DMS79 (cell line): ENCODE measurements at places on chromosomes 16 and 17.

GRCh38 chr17:81173052-81173761 is 7.2 kb upstream of the AATK start:
- DNase-seq, result no peak

DNA sequence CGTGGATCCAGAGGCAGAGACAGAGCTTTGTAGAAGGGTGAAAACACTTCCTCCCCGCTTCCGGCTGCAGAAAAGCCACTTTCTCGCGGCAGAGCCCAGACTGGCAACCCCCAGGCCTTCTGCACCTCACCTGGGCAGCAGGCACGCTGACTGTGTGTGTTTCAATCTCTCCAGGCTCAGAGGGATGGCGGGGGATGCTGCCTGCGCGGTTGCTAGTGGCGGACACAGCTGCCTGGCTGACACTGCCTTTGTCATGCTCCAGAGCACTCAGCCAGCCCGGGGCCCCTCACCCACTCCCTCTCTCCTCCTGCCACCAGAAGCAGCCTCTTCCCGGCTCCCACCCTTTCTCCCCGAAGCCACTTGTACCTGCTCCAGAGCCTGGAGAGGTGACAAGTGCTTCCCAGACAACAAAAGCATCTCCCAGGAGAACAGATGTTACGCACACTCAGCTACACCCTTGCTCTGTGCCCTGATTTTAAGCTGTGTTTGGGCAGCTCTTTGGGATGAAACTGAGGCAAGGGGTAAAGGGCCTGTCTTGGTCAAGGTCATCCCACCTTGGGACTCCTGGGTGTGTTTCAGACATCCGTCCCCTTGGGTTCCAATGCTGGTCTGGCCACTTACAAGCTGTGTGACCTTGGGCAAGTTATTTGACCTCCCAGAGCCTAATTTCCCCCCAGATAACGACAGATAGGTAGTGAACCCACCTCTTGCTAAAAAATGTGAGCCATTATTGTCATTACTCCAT is 9.2 kb upstream of the GLIS2 start:
- DNase-seq, result peak; percentile 66

GRCh38 chr17:36863131-36863530 is 74.1 kb upstream of the LHX1 start:
- DNase-seq, result no peak

- no peak for DNase-seq
These were observed 257.5 kb downstream of the ENGASE start for GRCh38 chr17:79332011-79332554.

- peak; percentile 74 for DNase-seq
These were observed 74.5 kb upstream of the HSBP1 start for GRCh38 chr16:83733301-83733700.

- no peak for DNase-seq
These were observed 21.0 kb downstream of the VASN start for GRCh38 chr16:4392382-4393239.

DNA sequence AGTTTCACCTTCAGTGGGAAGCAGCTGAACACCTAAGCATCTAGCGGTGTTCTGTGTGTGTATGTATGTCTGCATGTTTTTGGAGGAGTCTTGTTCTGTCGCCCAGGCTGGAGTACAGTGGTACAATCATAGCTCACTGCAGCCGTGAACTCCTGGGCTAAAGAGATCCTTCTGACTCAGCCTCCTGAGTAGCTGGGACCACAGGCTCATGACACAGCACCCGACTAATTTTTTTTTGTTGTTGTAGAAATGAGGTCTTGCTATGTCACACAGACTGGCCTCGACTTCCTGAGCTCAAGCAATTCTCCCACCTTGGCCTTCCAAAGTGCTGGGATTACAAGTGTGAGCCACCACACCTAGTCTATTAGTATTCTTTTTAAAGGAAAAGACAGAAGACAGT is 30.2 kb upstream of the FAAP100 start:
- DNase-seq, result no peak

DNA sequence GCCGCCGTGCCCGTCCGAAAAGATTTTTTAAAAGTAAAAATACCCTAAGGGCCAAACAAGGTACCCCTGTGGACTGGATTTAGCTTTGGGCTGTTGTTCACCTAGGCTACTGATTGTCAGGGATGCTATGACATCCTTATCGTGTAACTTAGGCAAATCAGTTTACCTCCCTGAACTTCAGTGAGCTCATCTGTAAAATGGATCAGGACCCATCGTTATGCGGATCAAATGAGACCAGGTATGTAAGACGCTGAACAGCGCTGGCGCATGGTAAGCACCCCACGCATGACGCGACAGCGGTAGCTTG is 658 bp upstream of the ZNF771 start:
- no peak for DNase-seq

GRCh38 chr16:84965428-84966415 is 45.6 kb downstream of the ZDHHC7 start:
- no peak for DNase-seq

DNA sequence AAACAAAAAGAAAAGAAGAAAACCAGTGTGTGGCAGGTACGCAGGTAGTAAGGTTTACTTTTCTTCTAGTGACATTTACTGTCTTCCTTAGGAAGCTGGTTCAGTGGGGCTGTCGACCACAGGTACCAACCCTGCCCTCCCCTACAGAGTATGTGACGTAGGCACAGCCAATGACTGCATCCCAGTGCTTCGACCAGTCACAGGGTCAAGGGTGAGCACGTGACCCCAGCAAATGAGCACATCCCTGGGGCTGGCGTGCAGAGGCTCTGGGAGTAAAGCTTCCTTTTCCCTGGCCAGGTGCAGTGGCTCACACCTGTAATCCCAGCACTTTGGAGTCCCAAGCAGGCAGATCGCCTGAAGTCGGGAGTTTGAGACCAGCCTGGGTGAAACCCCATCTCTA is 38.9 kb upstream of the PLCG2 start:
- no peak for DNase-seq

GRCh38 chr16:49470513-49470991 is 96.9 kb downstream of the C16orf78 start:
- DNase-seq, result no peak

GRCh38 chr17:42338427-42338985 is 49.7 kb downstream of the STAT3 start:
- DNase-seq, result no peak

GRCh38 chr17:56358651-56359050 is 205.4 kb downstream of the ANKFN1 start:
- DNase-seq, result no peak

DNA sequence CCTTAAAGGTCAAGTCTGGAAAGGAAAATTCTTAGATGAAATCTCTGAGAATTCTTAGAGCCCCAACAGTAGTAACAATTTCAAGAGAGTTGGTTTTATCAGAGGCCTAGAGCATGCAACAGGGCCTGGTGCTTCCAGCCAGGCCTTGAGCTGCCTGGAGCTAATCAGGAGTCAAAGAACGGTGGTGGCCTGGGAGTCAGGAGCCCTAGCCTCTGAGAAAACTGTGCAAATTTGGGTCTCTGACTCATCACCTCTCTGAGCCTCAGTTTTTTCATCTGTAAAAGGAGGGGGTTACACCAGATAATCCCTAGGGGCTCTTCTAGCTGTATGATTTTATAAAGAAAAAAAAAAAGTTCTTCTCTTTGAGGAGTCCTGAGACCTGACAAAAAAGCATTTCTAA is 227.3 kb upstream of the RPL38 start:
- DNase-seq, result no peak

- no peak for DNase-seq
These were observed 444.0 kb downstream of the XYLT1 start for GRCh38 chr16:17026600-17027242.

GRCh38 chr16:17313085-17313611 is 157.6 kb downstream of the XYLT1 start:
- no peak for DNase-seq

GRCh38 chr16:57609541-57610401 is 18.7 kb upstream of the ADGRG1 start:
- DNase-seq, result no peak

DNA sequence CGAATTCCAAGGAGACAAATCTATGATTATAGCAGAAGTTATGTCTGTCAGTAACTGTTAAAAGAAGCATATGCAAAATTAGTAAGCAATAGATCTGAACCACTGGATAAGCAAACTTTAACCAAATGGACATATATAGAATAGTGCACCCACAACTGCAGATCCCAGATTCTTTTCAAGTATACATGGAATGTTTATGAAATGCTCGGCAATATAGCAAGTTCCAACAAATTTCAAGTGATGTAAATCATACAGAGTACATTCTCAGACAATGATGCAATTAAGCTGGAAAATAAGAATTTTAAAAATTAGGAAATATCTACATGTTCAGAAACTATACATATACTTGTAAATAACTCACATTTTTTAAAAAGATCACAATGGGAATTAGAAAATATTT is 8.4 kb upstream of the HELZ start:
- DNase-seq, result no peak

- DNase-seq, result no peak
These were observed 61.4 kb downstream of the CYB5B start for GRCh38 chr16:69485816-69486215.

DNA sequence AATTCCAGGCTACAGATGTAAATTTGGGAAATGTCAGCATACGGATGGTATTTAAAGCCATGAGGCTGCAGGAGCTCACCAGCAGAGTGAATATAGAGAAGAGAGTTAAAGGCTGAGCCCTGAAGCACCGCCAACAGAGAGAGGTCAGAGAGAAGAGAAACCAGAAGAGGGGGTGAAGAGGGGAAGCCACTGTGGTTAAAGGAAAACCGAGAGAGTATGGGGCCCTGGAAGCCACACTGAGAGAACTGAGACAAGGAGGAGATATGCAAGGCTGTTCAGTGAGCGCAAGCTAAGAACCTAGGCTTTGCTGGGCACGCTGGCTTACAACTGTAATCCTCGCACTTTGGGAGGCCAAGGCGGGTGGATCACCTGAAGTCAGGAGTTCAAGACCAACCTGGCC is 24.6 kb downstream of the COPRS start:
- DNase-seq, result no peak

- no peak for DNase-seq
These were observed 158.2 kb upstream of the TOX3 start for GRCh38 chr16:52705122-52705521.

DNA sequence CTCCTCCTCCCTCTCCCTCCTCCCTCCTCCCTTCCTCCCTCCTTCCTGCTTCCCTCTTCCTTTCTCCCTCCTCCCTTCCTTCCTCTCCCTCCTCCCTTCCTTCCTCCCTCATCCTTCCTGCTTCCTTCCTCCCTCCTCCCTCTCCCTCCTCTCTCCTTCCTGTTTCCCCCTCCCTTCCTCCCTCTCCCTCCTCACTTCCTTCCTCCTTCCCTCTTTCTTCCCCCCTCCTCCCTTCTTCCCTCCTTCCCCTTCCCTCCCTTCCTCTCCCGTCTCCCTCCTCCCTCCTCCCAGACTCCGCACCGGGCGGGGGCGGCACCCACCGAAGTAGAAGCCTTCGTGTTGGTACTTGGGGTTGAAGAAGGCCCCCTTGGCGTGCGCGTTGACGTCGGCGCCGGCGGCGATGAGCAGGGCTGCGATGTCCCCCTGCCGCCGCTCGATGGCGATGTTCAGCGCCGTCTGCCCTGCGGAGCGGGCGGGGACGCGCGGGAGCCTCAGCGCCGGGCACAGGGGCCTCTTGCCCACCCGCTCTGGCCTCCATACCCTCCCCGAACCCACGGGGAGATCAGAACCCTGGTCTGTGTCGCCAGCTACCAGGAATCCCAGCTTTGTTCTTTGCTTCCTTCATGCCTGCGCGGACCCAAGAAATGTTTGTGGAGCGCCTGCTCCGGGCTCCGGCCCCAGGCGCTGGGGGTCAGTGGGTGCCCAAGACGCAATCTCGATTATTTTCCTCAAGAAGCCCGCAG is 22.2 kb downstream of the TRPV3 start:
- DNase-seq, result peak; percentile 70

GRCh38 chr16:87304951-87305350 is 12.2 kb downstream of the C16orf95 start:
- no peak for DNase-seq

DNA sequence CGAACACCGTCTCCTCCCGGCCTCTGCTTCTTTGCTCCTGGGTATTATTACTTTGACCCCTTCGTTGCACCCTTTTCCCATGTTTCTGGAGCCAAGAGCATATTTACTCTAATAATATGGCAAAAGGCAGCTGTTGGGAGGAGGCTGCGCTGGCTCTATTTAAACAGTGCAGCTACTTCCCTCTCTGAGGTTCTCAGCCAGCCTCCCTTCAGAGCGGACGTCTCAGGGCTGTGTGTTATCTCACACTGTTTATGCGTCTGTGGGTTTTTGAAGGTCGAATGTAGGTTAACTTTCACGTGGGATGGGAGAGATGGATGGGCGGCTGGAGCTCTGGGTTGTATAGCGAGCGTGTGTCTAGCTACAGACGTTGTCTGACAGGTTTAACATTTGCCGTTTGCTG is 45.3 kb downstream of the COX4I1 start:
- no peak for DNase-seq

- DNase-seq, result peak; percentile 43
These were observed 141.1 kb downstream of the CCDC182 start for GRCh38 chr17:57603978-57604377.
